Effector CD4-positive, alpha-beta T cell (primary cell): ENCODE measurements at places on chromosomes 12 and 14.

GRCh38 chr12:9829982-9830381 is 2.7 kb downstream of the KLRF1 start:
- DNase-seq, result no peak

- DNase-seq, result no peak
These were observed 70.6 kb upstream of the ESRRB start for GRCh38 chr14:76305268-76305826.

GRCh38 chr14:70971560-70971959 is 64.3 kb downstream of the PCNX1 start:
- DNase-seq, result no peak

GRCh38 chr12:6834873-6835272 is 5.9 kb upstream of the GNB3 start:
- no peak for DNase-seq

DNA sequence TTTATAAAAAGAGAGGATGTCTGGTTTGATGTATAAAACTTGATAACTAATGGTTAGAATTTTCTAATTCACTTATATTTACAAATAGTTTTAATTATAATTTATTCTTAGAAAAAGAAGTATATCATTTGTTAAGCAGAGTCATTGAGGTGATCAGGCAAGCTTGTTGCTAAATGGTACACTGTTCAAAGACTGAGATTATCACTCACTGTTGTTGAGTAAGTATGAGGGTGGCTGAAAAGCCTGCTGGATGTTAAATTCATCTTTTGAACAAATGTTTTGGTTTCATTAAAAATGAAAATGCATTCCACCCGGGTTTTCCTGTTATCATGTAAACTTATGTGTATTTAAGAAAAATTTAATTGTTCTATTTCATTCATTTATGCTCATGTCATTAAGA is 451.8 kb downstream of the ADAMTS20 start:
- no peak for DNase-seq
